ENCODE measurements at places on chromosomes 2 and 18.

- no peak for DNase-seq
Measured at GRCh38 chr2:144748443-144748842, 228.5 kb upstream of the ZEB2 start.

GRCh38 chr2:225137971-225138370 is 95.7 kb upstream of the DOCK10 start:
- no peak for DNase-seq

DNA sequence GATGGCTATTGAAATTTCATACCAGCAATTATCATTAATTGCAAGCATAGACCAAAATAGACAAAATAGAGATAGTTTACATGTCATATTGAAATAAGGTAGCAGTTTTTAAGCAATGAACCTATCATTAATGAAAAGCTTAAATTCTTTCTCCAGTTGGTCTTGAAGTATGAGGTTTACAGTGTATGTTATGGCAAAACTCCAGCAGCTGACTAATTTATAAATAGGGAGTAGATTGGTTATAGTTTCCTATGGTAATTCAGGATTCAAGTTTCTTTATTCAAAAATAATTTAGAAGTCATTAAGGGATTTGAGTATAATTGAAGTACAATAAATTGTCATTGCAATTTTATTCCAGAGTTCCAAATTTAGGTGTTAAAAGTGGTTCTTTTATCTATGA is 69.6 kb upstream of the COL5A2 start:
- DNase-seq, result no peak

GRCh38 chr2:31812051-31812798 is 198.6 kb downstream of the MEMO1 start:
- DNase-seq, result peak; percentile 76

- no peak for DNase-seq
Measured at GRCh38 chr2:854460-854859, 96.2 kb upstream of the SNTG2 start.

GRCh38 chr18:22624176-22624575 is 206.5 kb upstream of the CTAGE1 start:
- no peak for DNase-seq

DNA sequence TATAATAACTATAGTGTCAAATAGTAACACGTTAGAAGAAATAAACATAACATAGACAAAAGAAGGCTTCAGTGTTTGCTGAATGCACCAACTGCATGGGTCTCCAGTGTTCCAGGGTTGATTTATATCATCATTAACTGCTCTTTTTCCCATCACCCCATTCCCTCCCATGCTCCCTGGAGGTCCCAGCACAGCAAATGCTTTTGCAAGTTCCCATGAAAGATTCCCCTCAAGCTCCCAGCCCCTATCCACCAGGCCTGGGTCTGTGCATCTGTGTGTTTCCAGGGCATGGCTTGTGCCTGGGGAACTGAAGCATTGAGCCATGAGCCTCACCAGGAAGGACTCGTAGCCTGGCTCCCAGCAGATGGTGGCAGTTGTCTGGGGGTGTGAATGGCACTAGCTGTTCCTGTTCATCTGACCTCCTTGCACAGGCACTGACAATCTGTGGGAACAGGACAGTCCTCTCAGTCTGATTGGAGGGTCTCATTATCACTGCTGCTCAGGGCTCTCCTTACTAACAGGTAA is 164.6 kb upstream of the RMP24 start:
- DNase-seq, result no peak

DNA sequence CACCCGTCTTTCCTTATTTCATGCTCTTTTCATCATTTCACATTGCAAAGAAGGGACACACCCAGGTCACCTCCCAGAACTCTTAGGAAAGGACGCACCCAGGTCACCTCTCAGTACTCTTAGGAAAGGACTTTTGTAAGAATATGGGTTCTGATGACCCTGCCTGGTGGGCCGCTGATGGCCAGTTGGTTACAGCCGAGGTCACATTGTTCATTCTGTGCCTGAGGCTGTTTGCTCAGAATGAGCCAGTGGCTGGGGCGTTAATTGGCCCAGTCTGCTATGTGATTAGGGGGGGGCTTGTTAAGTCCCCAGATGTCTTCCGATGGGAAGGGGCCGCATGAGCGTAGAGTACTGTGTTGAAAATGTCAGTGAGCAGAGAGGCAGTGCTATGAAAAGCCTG is 9.4 kb downstream of the MLPH start:
- DNase-seq, result no peak

GRCh38 chr2:207390302-207391095 is 139.3 kb upstream of the CREB1 start:
- no peak for DNase-seq

DNA sequence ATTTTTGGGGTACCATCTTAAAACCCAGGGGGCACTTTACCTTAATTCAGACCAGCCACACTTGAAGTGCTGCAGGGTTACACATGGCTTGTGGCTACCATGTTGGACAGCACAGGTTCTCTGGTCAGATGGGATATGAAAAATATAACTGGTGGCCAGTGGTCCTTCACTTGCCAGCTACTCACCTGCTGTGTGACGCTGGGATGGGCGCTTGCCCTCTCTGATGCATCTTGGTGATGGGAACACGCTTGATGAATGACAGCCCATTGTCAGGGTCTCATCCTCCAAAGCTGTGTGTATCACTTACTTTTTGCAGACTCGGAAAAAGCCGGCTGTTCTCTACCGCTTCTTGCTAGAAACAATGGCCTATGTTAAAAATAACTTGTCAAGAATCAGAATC is 22.5 kb downstream of the HJURP start:
- DNase-seq, result no peak

DNA sequence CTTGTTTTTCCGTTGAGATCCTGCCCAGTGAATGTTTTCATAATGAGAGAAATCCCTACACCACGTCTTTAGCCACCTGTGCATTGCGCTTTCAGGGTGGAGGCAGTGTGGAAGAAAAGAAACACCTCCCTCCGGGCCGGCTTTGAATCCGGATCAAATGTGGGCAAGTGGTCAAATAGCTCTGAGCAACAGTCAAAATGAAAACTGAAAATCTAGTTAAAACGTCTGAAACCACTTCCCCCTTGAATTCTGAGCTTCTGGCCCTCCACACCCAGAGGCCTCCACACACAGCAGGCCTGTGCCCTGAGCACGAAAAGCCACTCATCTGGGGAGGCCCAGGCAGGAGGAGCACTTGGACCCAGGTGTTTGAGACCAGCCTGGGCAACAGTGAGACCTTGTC is 263.6 kb upstream of the SALL3 start:
- no peak for DNase-seq

GRCh38 chr18:77366720-77367641 is 117.3 kb downstream of the GALR1 start:
- DNase-seq, result peak; percentile 89

DNA sequence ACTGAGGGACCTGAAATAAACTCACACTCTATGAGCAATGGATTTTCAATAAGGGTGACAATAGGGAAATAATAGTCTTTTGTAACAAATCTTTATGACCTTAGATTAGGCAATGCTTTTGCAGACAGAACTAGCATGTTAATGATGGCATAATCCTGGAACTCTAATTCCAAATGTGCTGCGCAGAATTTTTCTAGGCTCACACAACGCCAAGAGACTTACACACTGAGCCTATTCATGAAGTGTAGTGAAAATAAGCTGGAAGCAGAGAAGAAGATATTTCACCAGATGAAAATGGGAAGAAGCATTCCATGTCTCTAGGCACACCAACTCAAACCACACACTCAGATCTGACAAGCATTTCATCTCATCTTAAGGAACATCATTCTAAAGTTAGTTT is 178.5 kb downstream of the L3MBTL4 start:
- peak; percentile 55 for DNase-seq

DNA sequence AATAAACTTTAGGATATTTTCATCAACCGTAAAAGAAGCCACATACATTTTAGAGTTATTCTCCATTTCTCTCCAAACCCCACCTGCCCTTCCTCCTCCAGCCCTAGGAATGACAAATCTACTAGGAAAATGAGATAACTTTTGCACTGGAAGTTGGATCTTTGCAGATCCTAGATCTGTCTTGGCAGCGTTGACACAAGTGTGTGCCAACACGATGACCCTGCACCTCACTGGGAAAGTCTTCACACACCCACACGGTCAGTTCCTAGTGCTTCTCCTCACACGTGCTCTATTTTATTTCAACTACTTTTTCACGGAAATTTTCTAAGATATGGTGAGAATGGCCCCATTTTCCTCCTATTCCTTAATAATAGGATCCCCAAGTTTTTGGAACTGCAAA is 14.1 kb upstream of the HPCAL1 start:
- DNase-seq, result no peak

- peak; percentile 92 for DNase-seq
Measured at GRCh38 chr2:109466674-109467575, 146.8 kb downstream of the SEPTIN10 start.

DNA sequence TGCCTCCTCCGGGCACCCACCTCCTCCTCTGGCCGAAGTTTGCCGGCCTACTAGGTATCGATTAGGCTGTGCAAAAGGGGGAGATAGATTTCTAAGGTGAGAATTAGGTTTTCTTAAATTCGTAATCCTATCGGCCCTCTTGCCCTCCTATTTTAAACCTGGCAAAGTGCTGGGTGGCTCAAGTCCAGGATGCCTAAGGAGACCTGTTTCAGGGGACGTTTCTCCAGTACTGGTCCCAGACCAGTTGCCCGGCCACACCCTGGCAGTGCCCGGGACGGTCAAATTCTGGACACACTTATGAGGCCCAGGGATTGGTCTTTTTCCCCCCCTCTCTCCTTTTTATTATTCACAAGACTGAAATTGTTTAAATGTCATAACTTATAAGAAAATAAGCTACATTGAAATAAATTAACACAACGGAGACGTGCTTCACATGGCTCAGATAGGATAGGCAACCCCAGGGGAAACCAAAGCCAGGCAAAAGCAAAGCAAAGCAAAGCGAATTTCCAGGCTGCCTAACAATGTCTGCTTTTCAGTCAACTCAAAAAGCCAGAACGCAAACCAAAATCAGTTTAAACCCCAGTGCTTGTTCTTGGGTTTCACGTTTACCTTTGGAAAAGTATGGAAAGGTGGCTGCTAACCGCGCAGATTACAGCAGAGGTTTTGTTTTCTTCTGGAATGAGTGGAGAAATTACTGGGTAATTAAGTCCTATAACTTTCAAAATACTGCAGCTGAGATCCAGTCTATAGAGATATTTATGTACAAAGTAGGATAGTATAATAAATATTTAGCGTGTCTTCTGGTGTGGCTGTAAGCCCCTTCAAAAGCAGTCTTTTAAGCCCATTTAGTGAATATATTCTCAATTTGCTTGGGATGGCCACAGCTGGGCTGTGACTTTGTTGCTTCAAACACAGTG is 3.0 kb downstream of the GBX2 start:
- DNase-seq, result no peak

- DNase-seq, result no peak
Measured at GRCh38 chr2:104977958-104978357, 59.9 kb upstream of the MRPS9 start.

- no peak for DNase-seq
Measured at GRCh38 chr18:48159816-48160215, 229.4 kb upstream of the SMAD2 start.
